ENCODE measurements at places on chromosomes 7 and 10. TPM values are rescaled to one million over a fixed set of nuclear protein-coding genes. Genes with fewer than 3 reads are reported as not detected.

GPR15LG gene
- not detected for total RNA-seq

TACC2 gene
- 31.0 TPM for total RNA-seq

PRSS37 gene
- total RNA-seq: not detected

POLR2J3 gene
- 12.9 TPM for total RNA-seq

SPDYE2 gene
- 0.42 TPM for total RNA-seq

GRCh38 chr10:122706467-122706866 lies 6.8 kb upstream of the C10orf120 start:
- H3K4me1 ChIP-seq: no peaks in the 10 kb centered on the region
- no peaks in the 10 kb centered on the region for H3K36me3 ChIP-seq
- no peaks in the 10 kb centered on the region for H3K27me3 ChIP-seq

DNA sequence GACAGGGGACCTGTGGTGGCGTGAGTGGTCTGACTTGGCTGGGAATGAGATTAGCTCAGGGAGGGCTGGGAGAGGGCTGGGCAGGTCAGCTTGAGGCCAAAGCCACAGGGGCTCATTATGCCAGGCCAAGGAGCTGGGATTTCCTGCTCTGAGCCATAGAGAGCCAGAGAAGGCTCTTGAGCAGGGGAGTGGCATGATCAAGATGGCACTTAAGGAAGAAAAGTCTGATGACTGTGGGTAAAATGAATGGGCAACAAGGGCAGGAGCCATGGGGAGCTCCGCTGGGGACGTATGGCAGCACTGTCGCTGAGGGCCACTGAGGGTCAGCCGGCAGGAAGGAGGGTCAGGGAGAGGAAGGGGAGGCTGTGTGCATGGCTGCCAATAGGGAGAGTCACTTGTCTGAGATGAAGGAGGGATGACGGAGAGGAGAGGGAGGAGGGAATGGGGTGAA lies 5.8 kb downstream of the ANTXRL start:
- H3K36me3 ChIP-seq: no peaks in the 10 kb centered on the region
- no peaks in the 10 kb centered on the region for H3K27me3 ChIP-seq
- H3K4me3 ChIP-seq: no peak overlapping the region
- peaks cover 7% of the 10 kb centered on the region for H3K4me1 ChIP-seq
- no peak for DNase-seq

DNA sequence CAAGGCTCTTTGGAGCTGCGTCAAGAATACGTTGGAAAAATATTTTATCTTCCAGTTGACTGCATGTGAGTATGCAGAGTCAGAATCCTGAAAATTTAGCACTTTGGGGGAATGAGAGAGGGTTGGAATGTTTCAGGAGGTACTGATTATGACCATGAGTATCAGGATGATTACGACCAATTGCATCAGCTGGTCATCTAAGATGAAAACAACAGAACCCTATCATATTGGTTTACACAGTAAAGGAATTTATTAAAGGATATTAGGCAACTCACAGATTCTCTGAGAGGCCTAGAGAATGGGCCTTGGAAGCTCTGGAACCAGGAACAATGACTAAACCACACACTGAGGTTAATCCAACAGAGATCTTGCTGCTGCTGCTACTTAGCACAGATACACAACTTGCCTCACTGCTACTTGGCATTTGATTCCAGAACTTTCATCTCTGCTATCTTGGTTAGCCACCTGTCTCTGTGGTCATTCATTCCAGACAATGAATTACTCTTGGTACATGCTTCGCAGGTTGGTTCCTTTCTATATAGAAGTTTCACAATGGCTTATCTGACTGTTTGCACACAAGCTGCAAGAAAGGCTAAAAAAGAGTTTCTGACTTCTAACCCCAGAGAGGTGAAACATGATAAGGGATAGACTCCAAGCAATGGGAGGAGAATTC lies 68.0 kb upstream of the CTTNBP2 start:
- no peaks in the 10 kb centered on the region for H3K36me3 ChIP-seq
- DNase-seq: no peak
- no peak overlapping the region for H3K4me3 ChIP-seq
- no peak overlapping the region for H3K27ac ChIP-seq
- peaks cover 3% of the 10 kb centered on the region for H3K4me1 ChIP-seq
- H3K27me3 ChIP-seq: no peaks in the 10 kb centered on the region

DNA sequence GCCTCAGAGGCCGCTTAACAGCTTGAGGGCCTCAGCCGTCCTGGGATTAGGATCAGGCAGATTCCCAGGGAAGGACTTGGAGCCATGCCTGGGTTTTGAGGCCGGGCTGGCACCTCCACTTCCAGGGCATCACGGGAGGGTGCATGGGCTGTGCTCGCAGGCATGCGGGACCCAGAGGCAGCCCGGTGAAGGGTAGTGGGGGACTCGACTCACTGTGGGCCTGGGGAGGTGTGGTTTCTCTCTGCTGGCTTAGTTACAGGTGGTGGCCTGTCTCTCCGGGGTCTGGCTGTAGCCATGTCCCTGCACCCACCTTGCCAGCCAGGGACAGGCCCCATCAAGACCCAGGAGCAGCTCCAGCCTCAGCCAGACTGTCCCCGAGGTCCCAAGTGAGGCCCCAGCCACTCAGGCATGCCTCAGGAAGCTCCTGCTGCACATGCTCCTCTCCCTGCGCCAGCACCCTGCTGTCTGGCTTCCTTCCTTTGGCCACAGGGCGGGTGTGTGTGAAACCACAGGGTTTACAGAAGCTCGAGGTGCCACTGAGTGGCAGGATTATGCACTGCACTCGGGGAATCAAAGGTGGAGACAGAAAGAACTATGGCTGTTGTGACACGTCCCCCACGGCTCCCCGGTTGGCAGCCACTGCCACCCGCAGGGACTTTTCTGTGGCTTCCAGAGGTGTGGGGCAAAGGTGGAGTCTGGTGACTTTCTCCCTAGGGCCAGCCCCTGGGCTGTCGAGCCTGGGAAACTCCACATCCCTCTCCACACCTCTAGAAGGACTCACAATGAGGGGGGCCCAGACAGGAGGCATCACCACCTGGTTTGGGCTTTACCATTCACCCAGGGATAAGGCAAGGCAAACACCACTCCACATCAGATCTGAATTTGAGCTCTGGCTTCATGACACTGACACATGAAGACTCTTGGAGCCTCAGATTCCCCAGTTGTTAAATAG lies 19.7 kb downstream of the GOLGA7B start:
- peak; percentile 69 for DNase-seq
- H3K27me3 ChIP-seq: no peaks in the 10 kb centered on the region
- peaks cover 7% of the 10 kb centered on the region for H3K4me1 ChIP-seq
- H3K27ac ChIP-seq: peak overlapping the region; percentile 3

DNA sequence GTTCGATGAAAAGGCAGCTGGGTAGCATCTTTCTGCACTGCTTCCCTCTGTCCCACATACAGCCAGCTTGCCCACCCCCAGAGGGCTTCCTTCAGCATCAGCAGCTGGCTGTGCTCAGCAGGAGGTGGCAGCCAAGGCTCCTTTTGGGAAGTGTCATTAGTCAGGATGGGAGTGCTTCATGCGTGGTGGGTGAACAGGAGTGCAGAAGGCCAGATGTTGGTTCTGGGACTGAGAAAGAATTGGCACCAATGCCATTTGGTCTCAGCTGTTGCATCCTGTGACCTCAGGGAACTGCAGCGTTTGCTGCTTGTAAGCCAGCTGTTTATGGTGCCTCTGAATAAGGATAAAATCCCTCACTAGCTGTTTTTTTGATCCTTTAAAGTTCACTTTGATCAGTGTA lies 131.1 kb upstream of the SORCS3 start:
- H3K27me3 ChIP-seq: no peaks in the 10 kb centered on the region
- no peaks in the 10 kb centered on the region for H3K36me3 ChIP-seq
- H3K4me3 ChIP-seq: no peak overlapping the region
- no peak for DNase-seq

- no peaks in the 10 kb centered on the region for H3K4me1 ChIP-seq
- no peaks in the 10 kb centered on the region for H3K36me3 ChIP-seq
- no peaks in the 10 kb centered on the region for H3K27me3 ChIP-seq
- H3K4me3 ChIP-seq: no peak overlapping the region
- H3K27ac ChIP-seq: no peak overlapping the region
- no peak for DNase-seq
Observed at GRCh38 chr10:131231965-131232541, 79.5 kb downstream of the TCERG1L start.

- H3K4me3 ChIP-seq: peak within 1 kb of the TSS; percentile 51
- peaks cover 6% of the 10 kb centered on the region for H3K4me1 ChIP-seq
- peak within 1 kb of the TSS; percentile 55 for H3K27ac ChIP-seq
- DNase-seq: peak; percentile 99
Observed at GRCh38 chr10:104231784-104232612, at the start of gene CFAP43. TSS of gene CFAP43 (minus strand) at chr10:104232364. CDS start at chr10:104232246, 118 bp downstream.

- H3K36me3 ChIP-seq: no peaks in the 10 kb centered on the region
- H3K27ac ChIP-seq: no peak overlapping the region
- no peak for DNase-seq
- H3K27me3 ChIP-seq: no peaks in the 10 kb centered on the region
- H3K4me1 ChIP-seq: no peaks in the 10 kb centered on the region
Observed at GRCh38 chr10:122450353-122450990, 4.0 kb upstream of the ARMS2 start.

- no peaks in the 10 kb centered on the region for H3K4me1 ChIP-seq
- H3K27ac ChIP-seq: no peak overlapping the region
- no peak for DNase-seq
- no peak overlapping the region for H3K4me3 ChIP-seq
- H3K27me3 ChIP-seq: peaks cover 4% of the 10 kb centered on the region
Observed at GRCh38 chr10:48240196-48240595, 34.3 kb downstream of the FRMPD2 start.

DNA sequence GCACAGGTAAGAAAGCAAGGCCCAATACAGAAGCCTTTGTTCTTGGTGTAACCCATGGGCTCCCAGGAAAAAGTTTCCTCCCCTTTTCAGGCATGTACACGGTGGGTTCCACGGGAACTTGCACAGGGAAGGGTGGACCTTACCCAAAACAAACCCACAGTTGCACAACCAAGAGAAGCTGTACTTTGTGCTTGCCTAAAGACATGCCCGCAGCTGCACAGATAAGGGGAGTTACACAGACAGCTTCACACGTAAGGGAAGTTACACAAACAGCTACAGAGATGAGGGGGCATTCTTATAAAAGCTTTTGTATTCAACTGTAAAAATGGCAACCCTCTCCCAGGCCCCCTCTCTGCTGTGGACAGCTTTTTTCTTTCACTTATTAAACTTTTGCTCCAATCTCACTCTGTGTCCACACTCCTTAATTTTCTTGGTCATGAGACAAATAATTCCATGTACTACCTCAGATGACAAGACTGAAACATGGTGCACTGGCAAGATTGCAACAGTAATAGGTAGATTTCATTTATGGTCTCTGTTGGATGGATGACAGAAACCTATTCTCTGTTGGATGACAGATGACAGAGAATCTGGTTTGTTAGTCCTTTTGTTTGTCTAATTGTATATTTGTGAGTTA lies 72.9 kb downstream of the ATE1 start:
- H3K4me1 ChIP-seq: no peaks in the 10 kb centered on the region
- no peak overlapping the region for H3K27ac ChIP-seq
- no peaks in the 10 kb centered on the region for H3K27me3 ChIP-seq
- no peak overlapping the region for H3K4me3 ChIP-seq

DNA sequence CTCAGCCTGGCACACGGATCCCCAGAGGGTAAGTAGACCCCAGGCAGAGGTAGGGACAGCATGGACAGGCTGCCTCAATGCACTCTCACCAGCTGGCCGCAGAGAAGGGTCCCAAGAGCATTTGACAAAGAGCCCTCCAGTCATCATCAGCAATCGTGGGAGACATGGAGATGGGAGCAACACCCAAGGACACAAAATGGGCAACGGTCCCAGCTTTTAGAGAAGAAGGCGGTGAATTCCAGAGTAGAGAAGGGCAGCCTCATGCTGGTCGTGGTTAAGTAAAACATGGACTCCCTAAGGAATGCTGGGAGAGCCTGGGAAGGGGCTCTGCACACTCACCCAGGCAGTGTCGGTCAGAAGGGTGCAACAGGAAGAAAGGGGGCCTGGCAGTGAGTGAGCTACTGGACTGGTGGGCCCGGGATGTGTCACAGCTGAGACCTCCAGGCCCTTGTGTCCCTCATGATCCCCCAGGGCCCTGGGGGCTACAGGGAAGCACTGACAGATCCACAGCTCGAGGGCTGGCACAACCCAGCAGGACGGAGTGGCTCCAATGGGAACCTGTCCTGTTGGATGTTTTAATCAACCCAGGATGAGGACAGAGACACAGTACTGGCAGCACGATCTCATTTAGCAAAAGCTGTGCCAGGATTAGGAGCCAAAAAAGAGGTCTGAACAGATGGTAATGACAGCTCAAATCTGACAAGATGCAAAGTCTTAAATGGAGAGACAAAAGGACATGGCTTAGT lies 147.1 kb downstream of the NEURL1 start:
- no peaks in the 10 kb centered on the region for H3K36me3 ChIP-seq
- no peak for DNase-seq
- peaks cover 66% of the 10 kb centered on the region for H3K4me1 ChIP-seq

All from tibial nerve (tissue), 4 donors.